ENCODE measurements at places on chromosomes 1 and 21.

DNA sequence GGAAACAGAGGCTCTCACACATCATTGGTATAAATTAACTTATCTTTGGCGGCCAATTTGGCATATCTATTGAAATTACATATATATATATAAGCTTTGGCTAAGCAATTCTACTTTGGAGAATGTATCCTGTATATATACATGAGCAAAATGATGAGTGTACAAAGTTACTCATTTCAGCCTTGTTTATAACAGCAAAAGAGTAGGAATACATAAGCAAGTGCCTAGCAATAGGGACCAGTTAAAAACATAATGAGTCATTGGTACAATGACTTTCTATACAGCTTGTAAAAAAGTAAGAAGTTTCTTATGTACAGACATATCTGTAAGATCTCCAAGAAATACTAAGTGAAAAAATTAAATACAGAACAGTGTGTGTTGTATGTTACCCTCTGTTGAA, 190.8 kb downstream of the LTN1 start:
- DNase-seq: no peak

DNA sequence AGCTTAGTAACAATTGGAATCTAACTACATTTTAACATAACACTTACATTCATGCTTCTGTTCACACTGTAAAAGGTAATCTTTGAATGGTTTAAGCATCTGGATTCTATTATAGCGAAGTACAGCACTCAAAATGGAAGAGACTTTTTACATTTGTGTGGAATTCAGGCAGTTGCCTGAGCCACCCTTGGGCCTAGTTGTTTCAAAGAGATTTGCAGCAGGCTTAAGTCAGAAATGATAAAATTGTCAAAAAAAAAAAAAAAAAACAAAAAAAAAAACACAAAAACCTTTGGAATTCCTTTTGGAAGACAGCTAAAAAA, 199.9 kb downstream of the LYPLAL1 start:
- DNase-seq: no peak

DNA sequence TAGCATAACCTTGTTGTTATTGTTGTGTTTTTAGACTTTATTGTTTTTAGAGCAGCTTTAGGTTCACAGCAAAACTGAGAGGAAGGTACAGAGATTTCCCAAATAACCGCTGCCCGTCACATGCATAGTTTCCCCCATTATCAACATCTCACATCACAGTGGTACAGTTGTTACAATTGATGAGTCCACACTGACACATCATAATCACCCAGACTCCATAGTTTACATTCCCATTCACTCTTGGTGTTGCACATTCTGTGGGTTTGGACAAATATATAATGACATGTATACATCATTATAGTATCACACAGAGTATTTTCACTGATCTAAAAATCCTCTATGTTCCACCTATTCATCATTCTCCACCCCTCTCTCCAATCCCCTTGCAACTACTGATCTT, 25.9 kb upstream of the TOR3A start:
- DNase-seq: no peak

GRCh38 chr1:162391790-162392563, 10.4 kb downstream of the C1orf226 start:
- DNase-seq: peak; percentile 51

DNA sequence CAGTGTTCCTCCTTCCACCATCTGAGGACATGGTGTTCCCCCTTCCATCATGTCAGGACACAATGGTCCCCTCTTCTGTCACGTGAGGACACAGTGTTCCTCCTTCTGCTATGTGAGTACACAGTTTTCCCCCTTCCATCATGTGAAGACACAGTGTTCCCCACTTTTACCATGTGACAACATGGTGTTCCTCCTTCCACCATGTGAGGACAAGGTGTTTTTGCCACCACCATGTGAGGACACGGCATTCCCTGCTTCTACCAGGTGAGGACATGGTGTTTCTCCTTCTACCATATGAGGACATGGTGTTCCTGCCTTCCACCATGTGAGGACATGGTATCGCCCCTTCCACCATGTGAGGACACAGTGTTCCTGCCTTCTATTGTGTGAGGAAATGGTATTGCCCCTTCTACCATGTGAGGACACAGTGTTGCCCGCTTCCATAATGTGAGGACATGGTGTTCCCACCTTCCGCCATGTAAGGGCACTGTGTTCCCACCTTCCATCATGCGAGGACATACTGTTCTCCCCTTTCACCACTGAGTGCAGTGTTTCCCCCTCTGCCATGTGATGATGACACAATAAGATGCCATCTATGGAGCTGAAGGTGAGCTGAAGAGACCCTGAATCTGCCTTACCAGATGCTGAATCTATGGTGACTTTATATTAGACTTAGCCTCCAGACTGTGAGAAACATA, 132.3 kb downstream of the FCRL5 start:
- DNase-seq: no peak

DNA sequence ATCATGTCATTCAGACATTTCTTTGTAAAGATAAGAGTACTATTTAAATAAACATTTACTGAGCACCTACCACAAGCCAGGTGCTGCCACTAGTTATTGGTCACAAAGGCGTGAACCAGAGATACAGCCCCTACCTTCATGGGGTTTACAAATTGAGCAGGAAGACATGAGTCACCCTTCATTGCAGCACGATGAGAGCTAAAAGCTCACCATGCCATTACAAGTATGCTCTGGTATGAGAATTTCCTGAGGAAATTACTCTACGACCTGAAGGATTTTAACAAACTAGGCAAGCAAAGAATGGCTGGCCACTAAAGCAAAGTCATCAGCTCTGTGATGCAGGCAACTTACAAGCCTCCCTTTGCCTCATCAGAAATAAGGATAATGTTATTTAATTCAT, 346.8 kb downstream of the BRINP2 start:
- no peak for DNase-seq

All from fibroblast of the conjunctiva (primary cell).